Cardiac muscle cell (in vitro differentiated cells and primary cell): ENCODE measurements at places on chromosomes 5 and 9. TPM values are rescaled to one million over a fixed set of nuclear protein-coding genes. Genes with fewer than 3 reads are reported as not detected.

Gene TERT
- 0.30 TPM in 1 of 2 replicates, not detected in the other for total RNA-seq

Gene FBXO10
- total RNA-seq, result 19.8 and 25.6 TPM in 2 replicates

Gene PTGS1
- total RNA-seq, result 0.74 and 1.2 TPM in 2 replicates

Gene SHC3
- 0.27 and 0.53 TPM in 2 replicates for total RNA-seq

Gene ACTL7A
- total RNA-seq, result not detected in 2 replicates

Gene ADAMTS2
- total RNA-seq, result 2.5 and 8.8 TPM in 2 replicates

Gene ENHO
- 3.9 and 7.6 TPM in 2 replicates for total RNA-seq

Gene HSD17B3
- 0.63 TPM in 1 of 2 replicates, not detected in the other for total RNA-seq

Gene EQTN
- total RNA-seq, result not detected in 2 replicates

Gene CDC20B
- total RNA-seq, result 0.32 and 0.45 TPM in 2 replicates

Gene TMEM174
- total RNA-seq, result not detected in 2 replicates

Gene CTXN3
- total RNA-seq, result not detected in 2 replicates

Gene SOWAHA
- total RNA-seq, result 0.14 TPM in 1 of 2 replicates, not detected in the other

Gene MARCOL
- total RNA-seq, result not detected in 2 replicates
